ENCODE measurements at places on chromosomes 4 and X.

- no peak for DNase-seq
Measured at GRCh38 chrX:44338361-44338760, 5.1 kb downstream of the EFHC2 start.

GRCh38 chr4:83248486-83248885 lies 36.1 kb downstream of the COQ2 start:
- no peak for DNase-seq

- no peak for DNase-seq
Measured at GRCh38 chrX:5959286-5959685, 269.4 kb downstream of the NLGN4X start.

- no peak for DNase-seq
Measured at GRCh38 chr4:74969507-74970474, 36.9 kb downstream of the PARM1 start.

DNA sequence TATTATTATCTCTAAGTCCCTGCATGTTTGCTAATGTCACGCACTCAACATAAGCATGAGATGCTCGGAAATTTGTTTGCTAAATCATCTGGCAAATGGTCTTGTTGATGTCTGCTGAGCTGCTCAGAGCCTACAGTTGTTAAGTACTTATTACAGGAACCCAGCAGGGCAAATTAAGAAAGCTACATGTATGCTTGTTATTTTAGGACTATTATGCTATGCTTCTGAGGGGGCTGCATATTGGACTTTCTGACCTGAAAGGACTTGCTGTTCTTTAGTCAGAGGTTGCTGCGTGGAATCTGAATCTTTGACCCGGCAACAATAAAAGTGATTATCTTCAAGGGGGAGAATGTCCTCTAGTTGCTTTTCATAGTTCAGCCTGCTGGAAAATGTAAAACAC lies 36.3 kb upstream of the TENM3 start:
- DNase-seq = no peak

DNA sequence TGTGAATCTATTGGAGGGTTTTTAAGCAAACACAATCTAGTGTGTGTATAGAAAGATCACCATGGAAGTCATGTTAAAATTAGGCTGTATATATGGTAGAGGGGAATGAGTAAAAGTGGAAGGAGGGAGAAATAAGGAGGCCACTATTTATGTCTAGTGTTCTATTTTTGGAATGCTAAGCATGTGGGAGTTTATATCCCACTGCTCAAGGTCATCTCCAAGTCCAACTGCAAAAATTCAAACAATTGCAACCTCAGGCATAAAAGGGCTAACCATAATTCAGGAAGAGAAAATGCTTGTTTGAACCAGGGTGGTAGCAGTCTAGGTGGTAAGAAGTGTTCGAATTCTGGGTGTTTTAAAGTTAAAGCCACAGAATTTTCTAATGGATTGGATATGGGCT lies 39.2 kb downstream of the SERPINA7 start:
- no peak for DNase-seq

DNA sequence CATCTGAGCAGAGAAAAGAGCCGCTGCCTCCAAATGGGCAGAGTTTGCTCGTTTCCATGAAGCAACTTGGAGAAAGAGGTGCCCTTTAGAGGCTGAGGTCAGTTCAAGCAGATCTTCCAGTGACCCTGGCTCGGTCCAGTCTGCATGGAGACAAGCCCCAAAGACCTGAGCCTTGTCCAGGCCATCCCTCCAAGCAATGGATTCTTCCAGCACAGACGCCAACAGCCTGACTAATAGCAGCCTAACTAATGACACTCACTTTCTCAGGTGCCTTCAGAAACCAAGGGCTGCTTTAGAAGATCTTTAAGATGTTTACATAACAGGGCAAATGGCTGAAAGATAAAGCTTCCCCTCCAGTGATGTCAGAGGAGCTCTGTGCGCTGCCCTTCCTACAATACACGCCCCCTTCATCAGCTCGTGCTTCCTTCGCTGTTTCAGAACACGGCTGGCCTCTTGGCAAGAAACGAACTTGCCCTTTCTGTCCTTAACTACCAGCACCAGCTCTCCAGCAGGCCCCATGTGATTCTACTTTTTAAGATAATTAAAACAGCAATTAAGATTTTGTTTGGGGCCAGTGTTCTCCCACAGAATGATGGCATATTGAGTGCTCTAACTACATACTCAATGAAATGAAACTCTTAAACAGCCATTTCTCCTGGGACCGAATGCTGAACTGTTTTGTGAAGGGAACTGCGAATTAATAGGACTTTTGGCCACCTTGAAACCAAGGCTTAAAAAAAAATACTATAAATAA lies 119.0 kb downstream of the GPR143 start:
- DNase-seq = no peak

GRCh38 chrX:50430917-50431575 lies 39.6 kb downstream of the DGKK start:
- DNase-seq = no peak

GRCh38 chr4:5808081-5808741 lies 84.7 kb downstream of the CRMP1 start:
- DNase-seq = no peak

GRCh38 chr4:125168531-125168930 lies 146.2 kb upstream of the FAT4 start:
- DNase-seq = peak; percentile 26

- no peak for DNase-seq
Measured at GRCh38 chr4:61225656-61226055, 25.5 kb downstream of the ADGRL3 start.

DNA sequence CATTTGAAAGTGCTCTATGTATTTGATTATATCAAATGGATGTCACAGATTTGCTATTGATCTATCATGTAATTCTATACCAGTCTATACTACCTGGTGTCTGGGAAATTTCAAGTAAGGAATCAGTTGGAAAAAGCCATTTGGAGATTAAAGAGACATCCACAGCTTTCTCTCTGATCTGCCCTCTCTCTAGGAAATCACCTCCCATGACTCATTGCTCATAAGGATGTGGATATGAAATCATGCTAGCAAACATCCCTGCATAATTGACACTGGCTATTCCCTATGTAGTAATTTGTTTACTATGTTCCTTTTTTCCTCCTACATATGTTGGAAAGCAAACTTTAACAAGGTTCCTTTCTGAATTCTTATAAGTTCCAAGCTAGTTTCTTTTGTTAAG lies 94.3 kb downstream of the TEX13A start:
- DNase-seq = no peak

- DNase-seq = no peak
Measured at GRCh38 chr4:76597423-76597979, 162.5 kb downstream of the SHROOM3 start.
